ENCODE measurements at places on chromosomes 5 and 9. TPM values are rescaled to one million over a fixed set of nuclear protein-coding genes. Genes with fewer than 3 reads are reported as not detected.

MSH3 gene
- 17.6 TPM for total RNA-seq

PCDHA1 gene
- total RNA-seq = 2.7 TPM

PELO gene
- 18.7 TPM for total RNA-seq

SHOC1 gene
- not detected for total RNA-seq

ZNG1F gene
- 6.0 TPM for total RNA-seq

BNC2 gene
- total RNA-seq = 28.1 TPM

All from WTC11 (cell line).